Activated T-helper 1 cell treated with Interleukin-2 at 50 U/mL for 16 hours (primary cell): ENCODE measurements at places on chromosomes 2 and 18.

DNA sequence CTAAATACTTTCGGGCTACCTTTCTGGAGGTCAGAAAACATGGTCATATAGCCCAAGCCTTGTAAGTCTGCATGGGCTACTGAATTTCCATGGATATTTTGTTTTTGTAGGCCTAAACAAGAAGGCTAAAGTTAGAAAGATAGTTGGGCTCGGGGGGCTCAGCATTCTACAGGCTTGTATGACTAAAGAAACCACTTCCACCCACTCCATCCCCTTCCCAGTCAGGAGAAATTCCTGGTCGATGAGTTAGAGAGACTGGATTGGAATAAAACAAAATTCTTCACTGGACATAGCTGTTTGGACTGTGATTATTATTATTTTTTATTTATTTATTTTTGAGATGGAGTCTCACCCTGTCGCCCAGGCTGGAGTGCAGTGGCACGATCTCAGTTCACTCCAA is 539.4 kb upstream of the TNP1 start:
- DNase-seq: no peak

- no peak for DNase-seq
These were observed 55.2 kb upstream of the STON1 start for GRCh38 chr2:48474574-48475298.

- no peak for DNase-seq
These were observed 55.0 kb downstream of the ARHGAP25 start for GRCh38 chr2:68789603-68790002.

DNA sequence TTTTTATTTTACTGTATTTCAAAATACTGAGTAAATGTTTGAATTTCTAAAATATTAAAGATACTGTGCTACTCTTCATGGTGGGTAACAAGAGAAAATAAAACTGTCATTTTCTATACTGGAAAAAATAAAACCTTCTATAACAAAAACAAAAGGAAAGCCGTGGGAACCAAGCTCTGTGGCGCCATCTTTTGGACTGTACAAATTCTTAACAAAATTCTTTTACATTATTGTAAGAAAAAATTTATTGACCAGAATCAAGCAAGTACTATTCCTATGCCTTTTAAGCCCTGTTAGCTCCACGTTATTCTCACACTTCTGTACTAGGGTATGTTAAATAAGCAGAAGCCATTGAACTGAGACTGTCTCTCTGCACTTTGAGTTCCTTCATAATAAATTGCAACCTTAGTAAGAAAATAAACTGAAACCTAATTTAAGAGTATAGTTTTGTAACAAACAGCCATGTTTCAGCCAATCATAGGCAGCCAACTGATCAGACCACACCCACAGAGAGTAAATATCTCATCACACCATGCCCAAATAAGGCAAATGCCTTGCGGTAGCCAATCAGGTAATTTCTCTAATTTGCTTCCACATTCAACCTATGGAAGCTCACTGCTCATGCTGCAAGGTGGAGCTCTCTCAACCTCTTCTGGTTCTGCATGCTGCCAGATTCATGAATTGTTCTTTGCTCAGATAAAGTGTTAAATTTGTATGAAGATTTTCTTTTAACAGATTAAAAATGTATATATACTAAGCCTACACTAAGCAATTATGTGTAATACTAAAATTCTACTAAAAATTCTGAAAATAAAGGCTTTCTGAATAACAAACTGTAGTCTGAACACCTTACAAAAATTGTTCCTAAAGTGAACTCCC is 42.2 kb downstream of the HIBCH start:
- DNase-seq: no peak

DNA sequence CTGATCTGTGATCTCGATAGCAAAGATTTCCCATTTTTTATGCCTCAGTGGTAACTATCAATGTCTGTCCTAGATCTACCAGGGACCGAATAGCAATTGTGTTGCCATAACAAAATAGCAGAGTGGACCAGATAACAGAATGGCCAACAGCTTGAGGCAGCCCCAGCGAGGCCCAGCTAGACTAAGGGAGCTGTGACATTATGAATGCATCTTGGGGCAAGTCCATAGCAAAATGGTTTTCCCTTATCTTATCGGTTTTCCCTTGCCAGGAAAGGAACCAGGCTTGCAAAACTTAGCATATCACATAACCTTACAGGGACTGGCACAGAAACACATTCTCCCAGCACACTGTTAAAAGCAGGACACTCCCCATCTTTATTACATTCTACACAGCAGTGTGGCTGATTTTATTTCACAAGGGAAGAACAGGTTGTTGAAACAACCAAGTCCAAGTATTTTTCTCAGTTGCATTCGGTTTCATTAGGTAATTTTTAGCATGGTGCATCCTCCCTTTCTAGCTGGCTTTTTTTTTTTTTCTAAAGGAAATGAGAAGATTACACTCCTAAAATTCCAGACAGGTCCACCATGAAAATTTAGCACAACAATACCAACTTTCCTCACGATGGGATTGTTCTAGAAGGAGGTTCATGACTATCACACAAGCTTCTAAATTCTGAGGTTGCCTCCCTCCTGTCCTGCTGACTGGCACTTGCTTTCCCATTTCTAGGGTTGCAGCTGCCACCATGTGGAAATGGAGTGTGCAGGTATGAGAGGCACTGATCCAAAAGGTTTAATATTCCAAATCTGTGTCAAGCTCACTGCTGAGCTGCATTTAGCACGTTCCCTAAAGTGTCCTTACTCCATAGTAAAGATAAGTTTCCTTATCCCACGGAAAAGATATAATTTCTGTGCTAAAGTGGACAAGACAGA is 97.0 kb upstream of the SLC35G4 start:
- DNase-seq: no peak

- DNase-seq: peak; percentile 10
These were observed at the start of gene MOCOS for GRCh38 chr18:36187193-36187825. TSS of gene MOCOS (plus strand) at chr18:36187497. CDS start at chr18:36187540, 43 bp downstream.

DNA sequence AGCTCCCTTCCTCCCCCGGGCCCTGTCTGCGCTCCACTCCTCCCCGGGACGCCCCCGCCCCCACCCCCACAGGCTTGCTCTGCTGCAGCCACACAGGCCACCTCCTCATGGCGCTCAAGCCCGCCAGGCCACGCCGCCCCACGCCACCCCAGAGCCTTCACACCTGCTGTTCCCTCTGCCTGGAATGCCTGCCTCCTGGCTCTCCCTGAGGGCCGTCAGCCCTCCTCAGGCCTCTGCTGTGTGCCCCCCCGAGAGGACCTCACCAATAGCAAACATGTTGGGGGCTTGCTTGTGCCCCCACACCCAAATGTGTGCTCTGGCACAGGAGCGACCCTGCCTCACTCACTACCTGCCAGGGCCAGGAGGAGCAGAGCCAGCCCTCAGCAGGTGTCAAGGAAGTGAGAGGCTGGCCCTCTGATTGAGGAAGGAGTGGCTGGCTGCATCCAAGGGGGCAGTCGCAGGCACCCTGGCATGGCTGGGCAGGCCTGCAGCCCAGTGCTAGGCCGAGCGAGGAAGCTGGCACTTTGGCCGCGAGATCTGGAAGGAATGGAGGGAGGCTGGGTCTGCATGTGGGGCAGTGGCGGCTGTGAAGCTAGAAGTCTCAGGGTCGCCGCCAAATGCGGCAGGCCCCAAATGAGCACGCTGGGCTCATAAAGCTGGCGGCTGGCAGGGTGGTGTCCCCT is 86.5 kb downstream of the INHBB start:
- no peak for DNase-seq

DNA sequence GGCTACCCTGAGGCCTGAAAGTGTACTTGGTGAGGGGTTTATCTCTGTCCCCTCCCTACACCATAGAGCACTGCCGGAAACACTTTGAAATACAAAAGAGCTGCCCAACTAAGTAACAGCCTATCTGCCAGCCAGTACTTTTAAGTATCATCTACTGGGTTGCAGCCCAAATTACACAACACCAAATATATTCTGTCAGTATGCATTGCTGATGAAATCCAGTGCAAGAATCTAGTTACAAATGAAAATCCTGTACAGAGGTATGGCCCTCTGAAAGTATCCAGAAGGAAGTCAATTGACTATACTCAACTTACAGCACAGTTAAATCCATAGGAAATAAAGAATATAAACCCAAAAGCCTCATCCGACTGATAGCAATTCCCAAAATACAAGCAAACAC is 280.8 kb downstream of the CCDC85A start:
- no peak for DNase-seq

DNA sequence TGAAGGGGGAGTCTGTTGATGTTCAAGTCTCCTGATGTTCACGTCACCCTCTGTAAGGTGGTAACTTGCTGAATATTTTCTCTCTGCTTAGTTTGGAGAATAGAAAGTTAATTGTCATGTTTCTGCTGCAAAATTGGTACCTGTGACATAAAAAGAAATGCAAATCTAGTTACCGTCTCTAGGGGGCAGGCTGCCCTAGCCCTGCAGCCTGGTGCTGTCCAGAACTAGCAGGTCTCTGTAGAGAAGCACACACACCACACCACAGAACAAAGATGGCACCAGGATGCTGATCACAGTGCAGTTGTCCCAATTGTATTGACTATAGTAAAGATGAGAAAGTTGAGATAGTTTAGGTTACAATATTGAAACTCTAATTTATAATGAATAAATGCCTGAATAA is 47.0 kb downstream of the SLC9A4 start:
- no peak for DNase-seq

DNA sequence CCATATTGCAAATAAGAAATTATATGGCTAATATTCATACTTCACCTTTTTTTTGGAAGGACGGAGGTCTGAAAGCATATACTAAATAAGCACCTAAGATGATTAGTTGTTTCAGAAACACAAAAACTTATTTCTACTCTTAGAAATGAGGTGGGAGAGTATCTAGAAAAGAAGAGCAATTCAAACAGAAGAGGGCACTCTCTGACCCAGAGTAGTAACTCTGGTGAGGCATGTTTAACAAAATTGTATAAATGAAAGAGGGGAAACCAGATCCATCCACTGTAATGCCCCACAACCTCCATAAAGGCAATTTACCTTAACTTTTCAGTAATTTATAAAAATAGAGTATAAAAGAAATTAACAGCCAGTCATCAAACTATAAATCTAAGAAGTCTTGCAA is 669.6 kb upstream of the VRK2 start:
- DNase-seq: no peak

GRCh38 chr2:238123991-238124470 is 14.4 kb upstream of the KLHL30 start:
- DNase-seq: no peak

- no peak for DNase-seq
These were observed 2.5 kb downstream of the KCNJ13 start for GRCh38 chr2:232773815-232774214.

DNA sequence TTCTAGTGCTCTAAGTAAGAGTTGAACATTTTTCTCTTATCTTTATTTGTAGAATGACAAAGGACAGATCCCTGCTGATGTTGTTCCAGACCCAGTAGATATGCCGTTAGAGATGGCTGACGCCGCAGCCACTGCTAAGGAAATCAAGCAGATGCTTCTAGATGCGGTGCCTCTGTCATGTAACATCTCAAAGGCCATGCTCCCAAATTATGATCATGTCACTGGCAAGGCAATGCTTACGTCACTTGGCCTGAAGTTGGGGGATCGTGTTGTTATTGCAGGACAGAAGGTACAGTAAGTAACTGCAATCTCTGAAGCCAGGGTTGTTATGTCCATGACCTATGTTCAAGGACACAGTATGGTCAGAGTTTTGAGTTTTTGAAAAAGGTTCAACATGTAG is 28.4 kb downstream of the CLIP4 start:
- no peak for DNase-seq

DNA sequence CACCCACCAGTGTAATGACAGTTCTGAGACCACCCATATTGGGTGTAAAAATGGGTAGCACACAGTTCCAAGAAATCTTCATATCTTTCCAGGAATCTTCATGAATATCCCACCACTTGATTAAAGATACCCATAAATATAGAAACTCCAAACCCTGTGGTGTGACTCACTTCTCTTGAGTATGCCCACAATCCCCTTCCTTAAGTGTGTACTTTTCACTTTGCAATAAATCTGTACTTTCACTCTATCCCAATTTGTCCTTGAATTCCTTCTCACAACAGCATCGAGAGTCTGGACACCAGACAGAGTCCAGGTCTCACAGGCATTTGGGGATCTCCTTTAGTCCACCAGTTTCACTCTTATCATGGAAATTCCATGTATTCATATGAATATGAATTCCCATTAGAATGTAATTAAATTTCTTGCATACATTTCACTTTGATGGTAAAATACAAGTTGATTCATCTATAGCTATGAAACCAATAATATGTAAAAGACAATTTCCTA is 287.0 kb upstream of the SESTD1 start:
- DNase-seq: no peak

DNA sequence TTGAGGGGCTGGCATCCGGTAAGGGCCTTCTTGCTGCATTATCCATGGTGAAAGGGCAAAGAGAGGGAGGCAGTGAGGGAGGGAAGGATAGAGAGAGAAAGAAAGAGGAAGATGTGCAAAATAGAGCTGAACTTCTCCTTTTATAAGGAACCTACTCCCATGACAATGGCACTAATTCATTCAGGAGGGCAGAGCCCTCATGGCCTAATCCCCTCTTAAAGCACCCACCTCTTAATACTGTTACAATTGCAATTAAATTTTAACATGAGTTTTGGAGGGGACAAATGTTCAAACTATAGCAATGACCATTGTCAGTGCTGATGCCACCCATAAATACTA is 60.2 kb downstream of the CXCR4 start:
- DNase-seq: no peak

GRCh38 chr18:10140461-10141282 is 226.9 kb downstream of the VAPA start:
- no peak for DNase-seq

DNA sequence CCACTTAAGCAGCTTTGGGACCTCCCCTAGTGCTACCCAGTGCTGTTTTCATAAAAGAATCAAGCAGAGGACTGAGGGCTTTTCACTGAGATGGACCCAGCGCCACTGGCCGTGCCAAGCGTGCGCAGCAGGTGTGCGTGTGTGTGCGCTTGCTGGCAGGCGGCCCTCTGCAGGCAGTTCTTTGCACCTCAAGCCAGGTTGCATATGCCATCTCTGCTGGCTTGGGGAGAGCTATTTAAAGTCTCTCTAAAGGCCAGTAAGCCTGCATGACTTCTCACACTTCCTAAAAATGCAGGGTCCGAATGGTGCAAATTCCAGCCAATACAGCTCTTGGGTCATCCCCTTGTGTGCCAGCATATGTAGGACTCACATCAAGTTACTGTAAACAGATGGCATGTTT is 255.5 kb downstream of the RNF152 start:
- no peak for DNase-seq

GRCh38 chr2:122191331-122191730 is 435.9 kb downstream of the TSN start:
- no peak for DNase-seq

GRCh38 chr2:187382131-187382530 is 65.9 kb downstream of the CALCRL start:
- no peak for DNase-seq

GRCh38 chr2:171703574-171704347 is 16.5 kb downstream of the DYNC1I2 start:
- no peak for DNase-seq

GRCh38 chr2:174753038-174753633 is 11.1 kb downstream of the CHRNA1 start:
- DNase-seq: no peak

DNA sequence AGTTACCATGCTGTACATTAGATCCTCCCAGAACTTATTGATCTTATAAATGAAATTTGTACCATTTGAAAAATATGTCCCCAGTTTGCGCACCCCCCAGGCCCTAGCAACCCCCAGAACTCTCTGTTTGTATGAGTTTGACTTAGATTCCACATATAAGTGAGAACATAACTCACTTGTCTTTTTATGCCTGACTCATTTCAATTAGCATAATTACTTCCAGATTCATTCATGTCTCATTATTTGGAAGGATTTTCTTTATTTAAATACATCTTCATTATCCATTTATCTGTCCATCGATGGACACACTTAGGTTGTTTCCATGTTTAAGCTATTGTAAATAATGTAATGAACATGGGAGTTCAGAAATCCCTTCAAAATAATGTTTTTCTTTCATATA is 705.9 kb downstream of the CCDC85A start:
- DNase-seq: no peak
